CD4-positive, alpha-beta T cell treated with Interferon gamma for 1 hour (primary cell): ENCODE measurements at places on chromosomes 13 and 19.

DNA sequence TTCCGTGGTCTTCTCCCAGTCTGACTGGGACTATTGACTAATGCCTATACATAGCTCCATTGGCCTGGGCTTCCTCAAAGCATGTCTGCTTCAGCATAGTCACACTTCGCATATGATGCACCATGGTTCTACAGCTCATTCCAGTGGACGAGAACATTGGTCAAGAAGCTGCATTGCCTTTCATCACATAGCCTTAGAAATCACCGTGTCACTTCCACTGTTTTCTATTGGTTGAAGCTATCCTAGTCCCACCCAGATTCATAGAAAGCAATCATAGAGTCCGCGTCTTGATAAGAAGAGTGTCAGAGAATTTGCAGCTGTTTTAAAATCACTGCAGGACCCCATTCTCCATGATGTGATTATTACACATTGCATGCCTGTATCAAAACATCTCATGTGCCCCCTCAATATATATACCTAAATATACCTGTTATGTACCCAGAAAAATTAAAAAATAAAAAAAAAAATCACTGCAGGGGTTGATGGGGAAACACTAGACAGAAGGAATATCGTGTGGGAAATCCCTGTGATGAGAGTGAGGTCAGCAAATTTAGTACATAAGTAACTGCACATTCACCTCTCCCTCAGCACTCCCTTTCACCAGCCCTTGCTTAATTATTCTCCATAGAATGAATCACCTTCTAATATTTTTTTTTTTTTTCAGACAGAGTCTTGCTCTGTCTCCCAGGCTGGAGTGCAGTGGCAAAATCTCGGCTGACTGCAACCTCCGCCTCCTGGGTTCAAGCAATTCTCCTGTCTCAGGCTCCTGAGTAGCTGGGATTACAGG lies 2.2 kb upstream of the ARHGAP33 start:
- no peak for DNase-seq

DNA sequence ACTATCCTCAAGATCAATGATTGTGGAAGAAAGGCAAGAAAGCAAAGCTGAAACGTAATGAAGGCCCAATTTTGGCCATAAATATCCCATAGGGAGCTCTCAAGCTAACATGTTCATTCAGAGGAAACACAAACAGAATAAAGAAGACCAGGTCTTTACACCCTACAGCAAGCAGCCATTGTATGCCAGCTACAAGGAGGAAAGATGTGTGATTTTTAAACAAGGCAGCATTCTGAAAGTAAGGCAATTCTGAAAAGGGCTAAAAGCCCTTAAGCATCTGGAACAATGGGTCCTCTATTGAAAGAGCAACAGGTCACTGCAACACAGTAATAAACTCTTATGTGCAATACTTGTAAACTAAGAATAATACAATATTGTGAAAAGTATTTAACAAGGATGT lies 1002.4 kb downstream of the SLITRK1 start:
- no peak for DNase-seq

GRCh38 chr13:113506025-113506685 lies 15.6 kb upstream of the DCUN1D2 start:
- no peak for DNase-seq

DNA sequence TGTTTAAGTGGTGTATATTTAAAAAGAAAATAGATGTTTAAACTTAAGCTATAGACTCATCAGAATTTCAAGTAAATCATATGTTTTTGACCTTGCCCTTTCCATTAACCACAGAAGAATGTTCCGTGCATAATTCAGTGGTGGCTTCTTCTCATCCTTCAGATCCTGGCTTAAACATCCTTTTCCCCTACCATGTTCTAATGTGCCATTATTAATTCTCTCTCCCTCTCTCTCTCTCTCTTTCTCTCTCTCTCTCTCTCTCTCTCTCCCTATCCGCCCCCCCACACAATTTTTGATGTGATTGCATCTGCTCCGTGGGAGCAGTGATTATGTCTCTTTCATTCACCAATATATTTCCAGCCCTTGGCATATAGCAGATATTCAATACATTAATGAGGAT lies 116.4 kb downstream of the DCLK1 start:
- DNase-seq, result no peak

GRCh38 chr13:100128838-100129237 lies 39.9 kb downstream of the PCCA start:
- no peak for DNase-seq

DNA sequence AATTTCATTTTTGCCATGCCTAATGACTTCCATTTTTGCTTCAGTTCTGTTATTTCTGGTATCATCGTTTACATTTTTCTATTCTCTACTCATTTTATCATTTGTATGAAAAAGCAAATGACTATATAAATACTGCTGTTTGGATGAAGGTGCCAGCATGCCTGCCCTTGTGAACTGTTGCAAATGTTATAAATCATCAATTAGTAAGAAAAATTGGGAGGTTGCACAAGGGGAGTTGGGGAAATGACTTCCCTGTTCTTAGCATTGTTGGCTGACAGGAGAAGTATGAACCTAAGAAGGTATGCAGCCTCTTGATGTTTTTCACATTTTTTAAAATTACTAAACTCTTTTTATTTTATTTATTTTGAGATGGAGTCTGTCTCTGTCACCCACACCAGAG lies 15.1 kb downstream of the SAFB start:
- DNase-seq, result no peak

- DNase-seq, result no peak
These were observed 1.8 kb downstream of the FGF14 start for GRCh38 chr13:102399791-102400674.

DNA sequence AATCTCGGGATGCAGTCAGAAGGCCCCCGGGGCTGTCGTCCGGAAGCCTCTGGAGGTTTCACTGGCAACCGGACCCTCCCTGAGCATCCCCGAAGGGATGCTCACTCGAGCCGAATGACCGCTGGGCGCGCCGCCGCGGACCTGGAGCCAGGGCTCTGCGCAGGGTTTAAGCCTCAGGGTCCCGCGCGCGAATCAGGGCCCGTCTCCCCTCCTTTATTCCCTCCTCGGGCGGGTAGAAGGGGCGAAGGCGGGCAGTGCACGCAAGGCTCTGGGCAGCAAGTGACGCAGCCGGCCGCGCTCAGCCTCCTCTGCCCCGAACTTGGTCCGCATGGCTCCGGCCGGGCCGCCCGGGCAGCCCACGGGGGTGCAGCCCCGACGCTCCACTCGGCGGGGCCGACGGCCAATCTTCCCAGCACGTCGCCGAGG lies 572 bp downstream of the SHISA2 start:
- DNase-seq, result no peak

DNA sequence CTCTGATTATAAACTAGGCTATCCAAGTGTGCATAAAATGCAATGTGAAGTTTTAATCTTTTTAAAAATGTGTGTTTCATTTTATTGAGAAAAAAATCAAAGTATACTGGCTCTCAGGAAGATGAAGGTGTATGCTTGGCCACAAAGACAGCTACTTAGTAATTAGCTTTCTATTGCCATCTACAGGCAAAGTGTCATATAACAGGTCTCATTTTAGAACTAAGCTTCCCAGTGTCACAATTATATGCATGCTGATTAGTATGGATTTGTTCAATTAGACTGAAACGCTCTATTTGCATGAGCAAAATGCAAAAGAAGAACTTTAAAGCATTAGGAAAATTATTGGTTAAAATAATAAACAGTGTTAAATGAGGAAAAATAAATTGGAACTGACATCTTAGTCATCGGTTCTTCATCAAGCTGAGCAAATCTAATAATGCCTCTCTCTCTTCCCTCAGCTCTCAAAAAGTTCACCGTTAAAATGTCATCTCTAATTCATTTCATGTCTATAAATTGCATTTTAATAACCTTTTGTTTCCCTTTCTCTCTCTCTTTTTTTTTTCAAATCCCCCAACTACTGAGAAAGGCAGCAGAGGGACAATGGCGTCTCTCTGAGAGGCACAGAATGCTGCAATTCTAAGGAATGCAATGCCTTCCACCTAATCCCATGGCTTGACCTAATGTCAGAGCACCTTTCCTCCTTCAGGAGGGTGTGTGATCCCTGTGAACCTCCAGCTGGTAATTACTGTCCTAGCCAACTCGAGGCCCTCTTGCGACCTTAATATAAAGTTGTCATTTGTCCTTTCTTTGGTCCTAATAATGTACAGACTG lies 313.1 kb upstream of the MAB21L1 start:
- DNase-seq, result no peak
